ENCODE measurements at places on chromosomes 12 and 14.

DNA sequence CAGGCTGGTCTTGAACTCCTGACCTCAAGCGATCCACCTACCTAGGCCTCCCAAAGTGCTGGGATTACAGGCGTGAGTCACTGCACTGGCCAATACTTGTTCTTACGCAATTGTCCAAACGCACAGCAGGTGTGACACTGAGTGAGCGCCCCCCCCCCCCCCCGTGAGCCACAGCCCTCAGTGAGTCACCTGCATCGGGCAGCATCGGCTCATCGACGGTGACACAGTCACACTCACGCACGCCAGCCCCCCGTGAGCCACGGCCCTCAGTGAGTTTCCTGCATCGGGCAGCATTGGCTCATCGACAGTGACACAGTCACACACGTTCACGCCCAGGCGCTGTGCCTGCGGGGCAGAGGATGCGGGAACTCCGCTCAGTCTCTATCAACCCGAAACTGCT, 42.5 kb downstream of the GALNT9 start:
- DNase-seq: no peak

DNA sequence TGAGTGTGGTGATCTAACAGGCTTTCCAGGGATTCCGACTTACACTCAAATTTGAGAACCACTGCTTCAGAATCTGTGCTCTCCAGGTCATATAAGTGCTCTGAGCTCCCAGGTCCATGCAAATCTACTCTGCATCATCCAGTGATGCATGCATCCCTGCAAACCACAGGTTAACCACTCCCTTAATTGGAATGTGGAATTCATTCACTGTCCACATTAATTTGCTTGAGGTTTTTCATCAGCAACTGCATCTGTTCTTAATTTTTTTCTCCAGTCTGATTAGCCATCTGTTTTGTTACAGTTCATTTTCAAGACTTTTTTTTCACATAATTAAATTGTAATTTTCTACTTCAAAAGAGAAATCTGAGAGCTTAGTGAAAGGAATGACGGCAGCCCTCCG, 43.4 kb upstream of the RIN3 start:
- no peak for DNase-seq

GRCh38 chr14:55973911-55974630, 144.1 kb upstream of the PELI2 start:
- no peak for DNase-seq

GRCh38 chr14:96637521-96637920, 135.3 kb downstream of the PAPOLA start:
- DNase-seq: no peak

- no peak for DNase-seq
These were observed 128.1 kb upstream of the HMGA2 start for GRCh38 chr12:65696227-65696626.

- DNase-seq: no peak
These were observed 103.7 kb upstream of the IFNG-AS1 start for GRCh38 chr12:67885375-67886169.

- no peak for DNase-seq
These were observed 827.6 kb downstream of the C12orf50 start for GRCh38 chr12:87201598-87201997.

DNA sequence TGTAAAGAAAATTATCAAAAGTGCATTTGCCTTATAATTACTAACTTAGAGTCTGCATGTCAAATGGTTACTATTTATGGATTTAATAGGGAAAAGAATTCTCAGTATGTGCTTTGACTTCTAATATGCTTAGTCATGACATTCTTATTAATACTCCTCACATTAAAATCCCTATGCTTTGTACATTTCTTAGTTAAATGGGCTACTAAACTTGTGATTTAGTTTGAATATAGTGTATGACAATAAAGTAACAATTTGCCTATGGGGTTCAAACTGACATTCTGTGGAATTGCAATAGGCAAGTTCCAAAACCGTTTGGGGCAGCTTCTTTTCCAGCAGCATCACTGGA, 361.9 kb upstream of the TMTC1 start:
- no peak for DNase-seq

DNA sequence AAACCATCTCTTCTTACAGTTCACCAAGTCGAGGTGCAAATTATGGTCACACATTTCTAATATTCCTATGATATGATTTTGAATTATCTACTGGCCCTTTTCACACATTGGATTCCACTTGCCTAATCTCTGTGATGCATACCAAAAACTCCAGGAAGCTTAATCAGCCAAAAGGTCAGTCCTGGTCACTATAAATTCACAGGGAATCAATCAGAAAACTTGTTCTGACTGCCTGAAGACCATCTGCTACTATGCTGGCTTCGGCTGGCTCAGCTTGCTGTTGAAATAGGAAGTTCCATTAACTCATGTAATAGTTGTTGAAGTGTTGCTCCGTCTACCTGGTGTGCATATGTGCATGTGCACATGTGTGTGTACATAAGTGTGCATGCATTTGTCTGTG, 142.8 kb upstream of the FLRT2 start:
- DNase-seq: no peak

DNA sequence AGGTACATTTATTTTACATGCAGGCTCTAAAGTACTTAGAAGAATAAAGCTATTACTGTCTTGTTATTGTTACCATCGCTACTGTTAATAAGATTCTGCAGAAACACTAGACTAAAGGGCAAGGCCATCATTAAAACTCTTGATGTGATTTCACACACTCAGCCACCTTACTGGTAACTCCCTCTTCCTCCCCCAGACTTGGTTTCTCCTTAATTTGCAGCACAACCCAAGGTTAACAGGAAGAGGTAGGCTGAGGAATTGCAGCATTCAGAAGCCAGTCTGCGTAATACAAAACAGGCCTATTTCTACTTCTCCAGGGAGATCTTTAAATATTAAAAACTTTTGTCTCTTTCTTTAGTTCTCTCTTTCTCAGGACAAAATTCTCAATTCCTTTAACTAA, 210.3 kb downstream of the BTG1 start:
- no peak for DNase-seq

DNA sequence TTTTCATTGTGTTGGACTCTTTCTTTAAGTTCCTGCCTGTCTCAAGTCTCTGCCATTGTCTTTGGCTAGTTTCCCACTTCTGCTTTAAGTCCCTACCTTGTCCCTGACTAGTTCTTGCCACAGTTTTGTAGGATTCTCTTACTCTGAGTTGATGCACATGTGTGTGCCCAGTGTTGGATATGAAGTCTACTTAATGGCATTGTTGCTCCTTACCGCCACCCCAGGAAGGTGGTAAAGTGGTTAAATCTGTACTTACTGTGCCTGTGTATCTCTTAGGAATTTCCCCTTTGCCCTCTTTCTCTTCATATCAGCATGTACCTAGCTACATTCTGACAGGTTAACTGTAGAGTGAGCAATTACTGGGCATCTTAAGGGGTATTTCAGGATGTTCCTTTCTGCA, 227.1 kb downstream of the NUBPL start:
- DNase-seq: no peak

DNA sequence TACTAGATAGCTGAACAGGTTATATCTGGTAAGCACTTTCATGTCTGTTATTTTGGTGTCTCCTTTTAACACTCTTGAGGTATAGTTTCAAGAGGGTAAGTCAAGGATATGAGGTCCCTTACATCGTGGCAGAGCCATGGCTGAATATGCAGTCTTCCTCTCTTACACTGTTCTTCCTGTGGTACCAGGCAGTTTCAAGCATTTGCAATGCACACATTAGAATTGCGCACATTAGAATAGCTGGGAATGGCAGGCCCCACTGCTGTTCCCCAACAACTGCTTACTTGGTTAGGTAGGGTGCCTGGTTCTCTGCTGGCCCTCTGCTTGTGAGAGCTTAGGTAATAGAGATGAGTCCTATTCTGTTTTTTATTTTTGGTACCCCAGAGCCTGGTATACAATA, 41.2 kb downstream of the TMTC2 start:
- no peak for DNase-seq

DNA sequence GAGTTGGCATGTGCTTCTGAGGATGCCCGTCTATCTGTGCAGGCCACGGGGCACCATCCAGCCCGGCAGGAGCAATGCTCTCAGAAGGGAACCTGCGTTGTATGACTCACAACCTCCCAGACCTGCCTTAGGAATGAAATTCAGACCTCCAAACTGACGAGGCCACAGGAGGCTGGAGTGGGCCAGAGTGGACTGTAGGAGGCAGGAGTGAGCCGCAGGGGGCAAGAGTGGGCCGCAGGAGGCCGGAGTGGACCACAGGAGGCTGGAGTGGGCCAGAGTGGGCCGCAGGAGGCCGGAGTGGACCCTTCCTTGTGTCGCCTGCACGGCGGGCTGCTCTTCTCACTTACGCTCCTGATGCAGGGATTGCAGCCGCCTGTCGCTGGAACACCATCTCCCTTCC, 11.1 kb upstream of the FBRSL1 start:
- DNase-seq: no peak

GRCh38 chr12:52867642-52868041, 18.8 kb upstream of the KRT78 start:
- peak; percentile 41 for DNase-seq

DNA sequence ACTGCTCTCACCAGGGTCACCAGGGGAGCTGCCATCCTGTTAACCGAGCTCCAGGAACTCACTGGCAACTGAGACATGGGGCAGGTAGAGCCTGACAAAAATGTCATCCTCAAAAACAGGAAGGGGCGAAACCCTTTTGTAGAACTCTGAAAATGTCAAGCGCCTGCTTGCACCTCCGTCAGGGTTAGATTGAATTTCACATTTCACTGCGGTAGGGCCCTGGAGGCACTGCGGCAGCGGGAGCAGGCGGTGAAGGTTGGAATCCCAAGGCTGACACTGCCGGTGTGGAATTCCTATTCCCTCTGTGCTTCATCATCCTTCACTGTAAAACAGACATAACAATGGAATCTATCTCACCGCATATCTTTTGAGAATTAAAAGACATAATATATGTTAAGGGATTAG, 142.8 kb upstream of the TMCC3 start:
- DNase-seq: no peak

- DNase-seq: peak; percentile 27
These were observed 851 bp downstream of the HSP90B1 start for GRCh38 chr12:103930787-103931735.

DNA sequence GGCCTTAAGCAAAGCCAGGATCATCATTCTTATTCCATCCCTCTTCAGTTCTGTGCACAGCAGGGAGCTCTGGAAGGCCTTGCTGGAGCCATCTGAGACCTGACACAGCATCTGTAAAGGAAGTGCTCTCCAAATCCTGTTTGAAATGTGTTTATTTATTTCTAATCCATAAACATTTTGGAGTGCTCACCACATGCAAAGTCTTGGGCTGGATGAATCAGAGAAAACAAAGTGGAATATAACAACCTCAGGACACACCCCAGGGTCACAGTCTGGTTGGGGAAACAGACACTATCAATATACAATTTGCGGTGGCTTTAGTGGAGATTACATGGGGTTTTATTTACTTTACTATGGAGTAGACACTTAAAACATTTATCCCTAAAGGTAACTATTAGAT, 54.3 kb downstream of the BMP4 start:
- DNase-seq: no peak

DNA sequence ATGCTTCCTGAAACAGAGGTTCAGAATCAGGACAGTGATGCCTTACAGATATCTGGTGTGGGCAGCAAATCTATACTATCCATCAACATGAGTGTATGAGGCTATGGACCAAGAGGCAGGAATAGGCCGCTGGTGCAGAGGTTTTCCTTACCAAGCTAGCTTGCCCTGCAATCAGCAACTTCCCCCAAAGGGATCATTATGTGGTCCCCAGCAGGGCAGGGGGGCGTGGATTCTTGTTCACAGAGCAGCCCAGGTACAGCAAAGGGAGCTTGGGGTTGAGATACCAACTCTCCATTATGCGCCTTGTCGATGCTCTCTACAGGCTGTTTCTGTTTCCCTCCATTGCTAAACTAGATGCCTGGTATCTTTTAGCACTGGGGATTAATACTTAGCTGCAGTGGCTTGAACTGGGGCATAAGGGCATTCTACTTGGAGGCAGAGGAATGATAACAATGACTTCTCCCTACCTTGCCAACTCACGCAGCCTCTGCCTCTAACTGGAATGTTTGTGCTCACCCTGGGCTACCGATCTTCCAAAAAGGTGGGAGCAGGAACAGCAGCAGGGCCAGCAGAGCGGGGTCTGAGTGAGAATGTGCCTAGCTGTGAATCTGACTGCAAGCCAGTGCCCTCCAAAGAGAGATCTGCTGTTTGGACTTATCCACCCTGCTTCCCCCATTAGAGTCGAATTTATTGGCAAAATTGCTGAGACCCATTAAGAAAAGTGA, 10.3 kb upstream of the KRT1 start:
- DNase-seq: no peak

- DNase-seq: no peak
These were observed 23.9 kb upstream of the AICDA start for GRCh38 chr12:8636581-8636980.

DNA sequence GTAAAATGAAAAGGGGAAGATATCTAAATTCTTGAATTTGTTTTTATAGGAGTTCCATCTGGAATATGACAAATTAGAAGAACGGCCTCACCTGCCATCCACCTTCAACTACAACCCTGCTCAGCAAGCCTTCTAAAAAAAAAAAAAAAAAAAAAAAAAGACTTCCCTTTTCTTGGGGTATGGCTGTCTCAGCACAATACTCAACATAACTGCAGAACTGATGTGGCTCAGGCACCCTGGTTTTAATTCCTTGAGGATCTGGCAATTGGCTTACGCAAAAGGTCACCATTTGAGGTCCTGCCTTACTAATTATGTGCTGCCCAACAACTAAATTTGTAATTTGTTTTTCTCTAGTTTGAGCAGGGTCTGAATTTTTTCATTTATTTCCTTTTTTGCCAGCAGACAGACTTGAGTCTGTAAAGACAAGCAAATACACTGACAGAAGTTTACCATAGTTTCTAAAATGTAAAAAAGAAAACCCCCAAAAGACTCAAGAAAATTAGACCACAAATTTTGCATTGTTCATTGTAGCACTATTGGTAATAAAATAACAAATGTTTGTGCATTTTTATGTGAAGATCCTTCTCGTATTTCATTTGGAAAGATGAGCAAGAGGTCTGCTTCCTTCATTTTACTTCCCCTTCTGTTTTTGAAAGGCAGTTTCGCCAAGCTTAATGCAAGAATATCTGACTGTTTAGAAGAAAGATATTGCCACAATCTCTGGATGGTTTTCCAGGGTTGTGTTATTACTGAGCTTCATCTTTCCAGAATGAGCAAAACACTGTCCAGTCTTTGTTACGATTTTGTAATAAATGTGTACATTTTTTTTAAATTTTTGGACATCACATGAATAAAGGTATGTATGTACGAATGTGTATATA, 12.1 kb upstream of the KCNMB4 start:
- no peak for DNase-seq

- no peak for DNase-seq
These were observed 32.0 kb upstream of the LMNTD1 start for GRCh38 chr12:25585021-25585523.

- peak; percentile 30 for DNase-seq
These were observed at the start of gene GPR84 for GRCh38 chr12:54364413-54364812. TSS of gene GPR84 (minus strand) at chr12:54364486. CDS start at chr12:54363851, 635 bp downstream.
